ENCODE measurements at places on chromosomes 2 and 18. TPM values are rescaled to one million over a fixed set of nuclear protein-coding genes. Genes with fewer than 3 reads are reported as not detected.

The TGFA gene
- 14.2 TPM for total RNA-seq

GRCh38 chr2:98050070-98050469, 36.9 kb upstream of the VWA3B start:
- DNase-seq = no peak

The LOXL3 gene
- 1.2 TPM for total RNA-seq

DNA sequence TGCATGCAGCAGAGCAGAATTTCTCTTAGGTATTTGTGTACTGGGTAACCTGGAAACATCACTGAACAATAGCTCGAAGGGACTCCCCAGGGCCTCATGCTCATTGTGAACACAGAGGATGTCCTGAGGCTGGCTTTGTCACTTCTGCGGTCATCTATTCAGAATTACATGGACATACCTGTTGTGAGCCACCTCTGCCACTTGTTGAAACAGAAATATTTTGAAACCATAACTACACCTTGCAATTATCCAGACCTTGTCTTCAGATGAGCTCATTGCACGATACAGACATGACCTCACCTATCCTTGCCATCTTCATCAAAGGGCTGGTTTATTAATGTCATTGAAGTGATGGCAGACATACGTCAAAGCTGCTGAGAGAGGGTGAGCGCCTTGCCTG, 23.4 kb upstream of the CREG2 start:
- no peak for DNase-seq

GRCh38 chr2:96104487-96104861, 11.9 kb downstream of the ADRA2B start:
- DNase-seq = no peak

DNA sequence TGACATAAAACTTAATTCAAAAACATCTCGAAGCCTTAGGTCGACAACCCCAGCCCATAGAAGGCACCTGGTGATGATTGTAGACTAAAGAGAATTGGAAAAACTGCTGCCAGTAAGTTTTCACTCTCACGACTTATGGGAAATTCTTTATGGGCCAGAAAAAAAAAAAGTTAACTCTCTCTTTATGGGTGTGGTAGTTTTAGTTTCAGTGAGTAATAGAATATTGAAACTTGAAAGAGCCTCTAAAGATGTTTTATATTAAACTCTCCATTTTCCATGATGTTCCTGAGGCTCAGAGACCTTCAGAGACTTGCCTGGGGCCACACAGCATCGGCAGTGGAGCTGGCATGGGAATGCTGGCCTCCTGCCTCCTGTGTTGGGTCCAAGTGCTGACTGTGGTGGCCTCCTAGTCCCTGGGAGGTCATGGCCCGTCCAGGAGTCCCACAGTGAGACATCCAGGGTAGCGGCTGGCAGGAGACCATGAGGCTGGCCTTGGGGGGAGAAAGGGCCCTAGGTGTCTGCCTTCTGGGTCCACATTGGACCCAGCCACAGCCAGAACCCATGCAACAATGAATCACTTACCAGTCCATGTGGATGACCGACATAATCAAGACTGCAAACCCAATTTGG, 158.9 kb downstream of the SEPTIN10 start:
- DNase-seq = no peak

- no peak for DNase-seq
Measured at GRCh38 chr18:53817976-53818950, 406.2 kb downstream of the MBD2 start.

GRCh38 chr2:202017940-202018339, 15.7 kb upstream of the FZD7 start:
- DNase-seq = no peak

The ELOA2 gene
- not detected for total RNA-seq

Data from stomach (tissue), 19 donors.